ENCODE measurements at places on chromosomes 7 and 10.
A peak's percentile ranks its signal among the peaks of the same experiment; 100 is the strongest.

DNA sequence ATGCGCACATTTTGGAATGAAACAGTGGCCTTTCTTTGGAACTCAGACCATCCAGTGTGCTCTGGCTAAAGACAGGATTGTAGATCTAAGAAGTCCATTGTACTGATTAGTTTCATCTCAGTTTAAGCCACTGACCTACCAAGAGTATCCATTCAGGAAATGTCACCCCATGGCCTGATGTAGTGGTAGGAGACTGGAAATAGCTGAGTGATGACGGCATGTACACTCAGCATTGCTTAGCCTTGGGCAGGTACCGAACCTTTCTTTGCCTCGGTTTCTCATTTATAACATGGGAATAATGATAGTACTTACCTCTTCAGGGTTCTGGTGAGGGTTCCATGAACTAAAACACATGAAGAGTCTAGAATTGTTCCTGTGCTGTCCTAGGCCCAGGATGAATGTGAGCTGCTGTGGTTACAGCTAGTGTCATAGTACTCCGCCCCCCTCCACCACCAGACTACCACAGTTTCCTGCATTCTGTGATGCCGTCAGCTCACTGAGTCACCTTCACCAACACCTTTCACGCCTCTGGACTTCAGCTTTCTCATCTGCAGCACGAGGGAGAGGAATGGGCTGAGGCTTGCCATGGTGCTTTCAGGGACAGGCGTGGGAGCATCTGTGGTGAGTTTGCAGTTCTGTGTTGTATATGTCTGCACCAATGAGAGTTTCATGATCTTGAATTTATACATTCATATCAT lies 484.0 kb upstream of the GALNT17 start:
- peak; percentile 51 for DNase-seq

DNA sequence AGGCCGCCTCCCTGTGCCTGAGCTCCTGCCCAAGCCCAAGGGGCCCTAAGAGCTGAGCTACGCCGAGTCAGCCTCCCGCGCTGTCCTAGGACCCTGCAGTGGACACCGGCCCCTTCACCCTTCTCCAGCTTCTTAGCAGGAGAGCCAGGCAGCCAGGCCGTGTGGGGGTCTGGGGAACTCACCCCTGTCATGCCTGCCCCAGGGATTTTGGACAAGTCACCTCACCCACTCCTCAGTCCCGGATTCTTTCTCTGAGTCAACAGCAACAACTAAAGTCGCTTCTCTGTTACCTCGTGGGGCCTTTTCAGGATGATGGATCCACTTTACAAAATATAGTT lies 79.3 kb downstream of the MKI67 start:
- no peak for DNase-seq

GRCh38 chr7:157926521-157927150 lies 589.8 kb downstream of the DNAJB6 start:
- DNase-seq, result no peak

- DNase-seq, result no peak
Observed at GRCh38 chr7:158001621-158002320, 585.9 kb downstream of the PTPRN2 start.

- DNase-seq, result no peak
Observed at GRCh38 chr10:84798312-84798711, 469.9 kb downstream of the CCSER2 start.

- no peak for DNase-seq
Observed at GRCh38 chr7:26662646-26663045, 201.7 kb downstream of the SKAP2 start.

- no peak for DNase-seq
Observed at GRCh38 chr7:155860840-155861479, 48.7 kb upstream of the SHH start.

GRCh38 chr10:60901561-60902235 lies 42.3 kb downstream of the RHOBTB1 start:
- DNase-seq, result no peak

GRCh38 chr7:155951554-155952158 lies 139.4 kb upstream of the SHH start:
- no peak for DNase-seq

GRCh38 chr7:70884440-70884764 lies 247.5 kb upstream of the GALNT17 start:
- DNase-seq, result no peak

DNA sequence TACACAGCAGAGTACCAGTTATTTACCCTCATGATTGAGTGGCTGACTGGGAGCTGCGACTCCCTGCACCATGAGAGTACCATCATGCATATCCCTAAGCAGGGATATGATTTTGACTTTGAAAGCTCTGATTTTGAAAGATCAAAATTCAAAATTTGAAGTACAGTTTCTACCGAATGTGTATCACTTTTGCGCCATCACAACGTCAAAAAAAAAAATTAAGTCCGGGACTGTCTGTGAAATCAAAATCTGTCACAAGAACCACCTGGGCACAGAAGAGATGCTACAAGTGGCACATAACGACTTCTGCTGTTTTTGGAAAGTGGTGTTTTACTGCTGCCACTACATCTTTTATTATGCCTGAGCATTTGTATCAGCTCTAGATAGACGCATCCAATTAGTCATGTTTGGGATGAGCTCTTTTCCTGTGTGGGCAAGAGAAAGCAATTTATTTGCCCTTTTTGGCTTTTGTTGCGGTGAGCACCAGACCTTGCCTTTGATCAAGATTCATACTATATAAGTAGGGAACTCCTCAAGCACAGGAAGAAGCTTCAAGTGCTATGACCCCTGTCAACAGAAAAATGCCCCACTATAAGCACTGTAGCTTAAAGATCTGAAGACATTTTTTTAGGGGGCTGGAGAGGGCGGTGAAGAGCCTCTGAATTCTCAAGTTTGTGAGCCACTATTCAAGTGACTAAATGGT lies 10.7 kb downstream of the MTPN start:
- no peak for DNase-seq

- DNase-seq, result no peak
Observed at GRCh38 chr10:12780634-12781601, 220.6 kb downstream of the CCDC3 start.

DNA sequence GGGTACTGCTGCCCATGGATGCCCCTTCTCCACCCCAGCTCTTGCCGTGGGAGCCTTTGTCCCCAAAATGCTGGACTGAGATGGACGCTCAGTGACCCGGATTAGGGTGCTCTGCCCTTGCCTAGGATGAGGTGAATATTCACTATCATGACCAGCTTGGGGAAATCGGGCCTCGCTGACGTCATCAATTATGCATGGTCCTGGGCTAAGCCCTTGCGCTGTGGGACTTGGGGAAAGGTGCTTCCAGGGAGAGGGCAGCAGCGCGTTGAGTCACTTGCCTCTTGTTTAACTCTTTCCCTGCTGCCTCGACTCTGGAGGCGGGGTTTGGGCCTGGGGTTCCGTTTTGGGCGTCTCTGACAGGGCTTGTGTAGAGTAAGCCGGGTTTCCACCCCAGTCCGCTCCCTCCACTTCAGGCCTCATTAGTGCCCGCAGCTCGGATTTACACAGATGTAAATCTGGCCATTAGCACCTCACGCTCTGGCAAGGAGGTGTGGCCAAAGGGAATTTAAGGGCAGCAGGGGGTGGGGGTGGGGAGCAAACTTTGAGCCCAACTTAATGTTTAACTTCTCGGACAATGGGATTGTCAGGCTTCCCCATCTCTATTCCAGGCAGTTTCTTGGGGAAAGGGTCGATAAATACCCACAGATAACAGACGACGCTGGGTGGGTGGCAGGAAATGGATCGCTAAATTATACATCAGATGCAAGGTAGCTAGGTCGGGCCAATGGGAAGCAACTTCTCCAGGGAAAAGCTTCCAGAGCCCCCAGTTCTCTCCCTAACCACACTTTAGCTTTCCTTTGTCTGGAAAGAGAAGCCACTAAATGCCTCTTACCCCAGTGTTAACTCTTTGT lies 51.3 kb upstream of the TCF7L2 start:
- no peak for DNase-seq

- no peak for DNase-seq
Observed at GRCh38 chr10:77737608-77738007, 100.0 kb upstream of the KCNMA1 start.

- no peak for DNase-seq
Observed at GRCh38 chr7:130410868-130411541, 29.8 kb downstream of the CEP41 start.

DNA sequence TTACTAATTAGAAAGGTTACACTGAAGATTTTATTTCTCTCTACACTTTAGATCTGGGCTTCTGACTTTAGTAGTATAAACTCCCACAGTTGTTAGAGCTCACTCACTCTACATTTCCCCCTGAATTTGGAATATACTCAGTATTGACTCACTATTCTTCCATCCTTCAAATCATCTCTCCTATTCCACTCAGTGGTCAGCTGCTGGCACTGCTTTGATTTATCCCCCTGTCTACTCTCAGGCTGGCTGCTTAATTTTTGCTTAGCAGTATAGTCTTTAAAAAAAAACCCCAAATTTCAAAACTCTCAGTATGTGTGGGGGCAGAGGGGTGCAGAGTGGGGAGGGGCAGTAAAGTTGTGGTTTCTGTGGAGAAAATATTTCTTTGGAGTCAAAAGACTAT lies 68.9 kb downstream of the CDK6 start:
- no peak for DNase-seq

DNA sequence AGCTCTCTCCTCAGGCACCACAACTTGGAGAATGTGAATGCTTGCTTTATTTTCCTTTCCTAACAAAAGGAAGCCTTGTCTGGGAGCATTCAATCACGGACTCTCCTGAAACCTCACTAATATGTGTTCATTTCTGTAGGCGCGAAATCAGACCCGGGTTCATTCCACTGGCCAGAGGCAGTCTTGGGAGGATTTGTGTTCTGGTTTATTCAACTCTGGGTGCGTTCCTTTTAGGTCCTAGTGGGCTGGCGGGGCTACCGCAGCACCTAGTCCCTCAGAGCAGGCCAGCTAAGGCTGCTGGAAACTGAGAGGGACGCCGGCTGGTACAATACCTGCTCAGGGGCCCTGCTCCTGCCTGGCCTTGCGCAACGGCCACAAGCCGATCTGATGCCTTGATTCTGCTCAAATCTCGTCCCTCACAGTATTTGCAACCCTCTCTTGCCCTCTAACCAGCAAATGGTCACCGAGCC lies 7.5 kb downstream of the HOXA4 start:
- no peak for DNase-seq

- no peak for DNase-seq
Observed at GRCh38 chr7:23272275-23272674, 25.7 kb downstream of the GPNMB start.

- no peak for DNase-seq
Observed at GRCh38 chr7:46357851-46358250, 436.8 kb upstream of the IGFBP3 start.

DNA sequence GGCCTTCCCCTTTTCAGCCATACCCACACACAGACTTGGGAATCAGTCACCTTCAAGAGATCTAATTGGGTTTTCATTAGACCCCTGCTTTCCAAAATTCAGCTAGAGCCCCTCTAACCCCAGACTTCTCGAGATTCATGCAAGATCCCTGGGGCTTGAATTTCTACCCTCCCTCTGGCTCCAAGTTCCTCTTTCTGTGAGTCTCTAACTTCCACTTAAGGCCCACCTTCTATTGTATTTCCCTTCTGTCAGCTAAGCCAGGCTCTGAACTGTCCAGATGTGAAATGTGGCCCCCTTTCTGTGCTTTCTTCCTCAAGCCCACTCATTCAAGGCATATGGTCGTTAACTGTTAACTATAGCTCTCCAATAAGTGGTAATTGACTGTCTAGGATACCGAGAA lies 132.2 kb downstream of the ZNF365 start:
- DNase-seq, result no peak

GRCh38 chr10:79137300-79137756 lies 68.6 kb downstream of the ZMIZ1 start:
- no peak for DNase-seq

DNA sequence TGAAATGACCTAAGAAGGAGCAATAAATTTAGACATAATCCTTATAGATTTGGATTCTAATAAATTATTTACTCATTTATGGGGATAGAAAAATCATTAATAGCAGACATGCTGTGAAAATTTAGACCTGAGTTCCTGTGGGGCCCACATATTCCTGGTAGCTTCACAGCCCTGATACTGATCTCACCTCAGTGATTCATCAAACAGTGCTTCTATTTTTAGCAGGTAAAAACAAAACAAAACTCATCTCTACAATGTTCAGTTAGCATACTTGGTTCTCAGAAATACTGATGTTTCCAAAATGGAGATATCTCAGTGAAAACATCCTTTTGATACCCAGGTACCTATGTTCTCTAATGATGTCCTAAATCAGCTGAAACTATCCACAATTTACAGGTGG lies 841.1 kb upstream of the SORCS1 start:
- no peak for DNase-seq

DNA sequence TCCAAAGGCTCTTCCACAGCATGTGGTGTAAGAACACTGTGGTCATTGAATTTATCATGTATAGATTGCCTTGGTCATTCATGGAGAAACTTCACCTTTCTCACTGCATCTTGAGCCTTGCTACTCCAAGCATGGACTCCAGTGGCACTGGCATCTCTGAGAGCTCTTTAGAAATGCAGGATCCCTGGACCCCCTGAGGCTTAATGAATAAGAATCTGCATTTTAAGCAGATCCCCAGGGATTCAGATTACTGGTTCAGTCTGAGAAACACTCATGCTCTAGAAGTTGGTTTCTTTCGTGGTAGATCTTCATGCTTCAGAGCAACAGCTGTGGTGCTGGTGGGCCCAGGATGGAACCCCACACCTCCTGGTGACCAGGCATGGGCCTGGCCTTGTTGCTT lies 63.2 kb downstream of the CFAP58 start:
- no peak for DNase-seq

DNA sequence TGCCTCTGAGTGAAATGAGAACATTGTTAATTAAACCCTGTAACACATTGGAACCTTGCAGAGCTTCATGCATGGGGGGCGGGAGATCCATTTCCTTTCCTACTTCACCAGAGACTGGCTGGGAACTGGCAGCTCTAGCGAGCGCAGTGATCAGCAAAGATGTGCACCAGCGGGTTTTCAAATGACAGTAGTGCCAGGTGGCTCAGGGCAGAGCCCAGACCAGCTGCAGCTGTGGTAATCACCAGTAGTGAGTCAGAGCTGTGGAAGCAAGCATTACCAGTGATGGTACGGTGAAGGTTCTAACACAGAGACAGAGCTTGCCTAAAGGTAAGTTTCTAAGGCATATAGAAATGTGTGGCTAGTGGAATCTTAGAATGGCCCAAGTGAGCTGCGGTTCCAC lies 1009.7 kb upstream of the CELF2 start:
- no peak for DNase-seq

- no peak for DNase-seq
Observed at GRCh38 chr10:47259466-47259865, 40.5 kb upstream of the GDF10 start.

- DNase-seq, result no peak
Observed at GRCh38 chr7:90592033-90592432, 4.1 kb upstream of the CDK14 start.

All from activated CD4-positive, alpha-beta T cell treated with anti-CD3 and anti-CD28 coated beads, Interleukin-2, amount 50 U/mL, for 1 hour (primary cell).